ENCODE measurements at places on chromosomes 5 and 9.
A peak's percentile ranks its signal among the peaks of the same experiment; 100 is the strongest.

DNA sequence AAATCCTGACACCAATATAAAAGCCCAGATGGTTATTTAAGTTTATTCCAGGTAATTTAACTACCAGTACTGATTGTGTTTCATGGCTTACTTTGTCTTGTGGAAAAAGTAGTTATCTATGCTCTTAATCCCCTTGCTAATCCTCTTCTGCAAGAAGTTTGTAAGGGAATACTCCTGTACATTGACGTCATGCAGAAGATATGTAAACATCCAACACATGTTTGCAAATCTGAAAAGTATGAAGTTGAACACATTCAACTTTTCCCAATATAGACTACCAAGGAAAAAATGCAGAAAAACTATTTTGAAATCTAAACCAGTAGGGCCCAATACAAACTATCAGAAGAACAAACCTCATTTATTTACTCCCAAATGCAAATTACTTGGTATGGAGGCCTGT, 56.3 kb upstream of the ELL2 start:
- DNase-seq, result peak; percentile 17

- no peak for DNase-seq
These were observed 996 bp downstream of the NXNL2 start for GRCh38 chr9:88536023-88536324.

DNA sequence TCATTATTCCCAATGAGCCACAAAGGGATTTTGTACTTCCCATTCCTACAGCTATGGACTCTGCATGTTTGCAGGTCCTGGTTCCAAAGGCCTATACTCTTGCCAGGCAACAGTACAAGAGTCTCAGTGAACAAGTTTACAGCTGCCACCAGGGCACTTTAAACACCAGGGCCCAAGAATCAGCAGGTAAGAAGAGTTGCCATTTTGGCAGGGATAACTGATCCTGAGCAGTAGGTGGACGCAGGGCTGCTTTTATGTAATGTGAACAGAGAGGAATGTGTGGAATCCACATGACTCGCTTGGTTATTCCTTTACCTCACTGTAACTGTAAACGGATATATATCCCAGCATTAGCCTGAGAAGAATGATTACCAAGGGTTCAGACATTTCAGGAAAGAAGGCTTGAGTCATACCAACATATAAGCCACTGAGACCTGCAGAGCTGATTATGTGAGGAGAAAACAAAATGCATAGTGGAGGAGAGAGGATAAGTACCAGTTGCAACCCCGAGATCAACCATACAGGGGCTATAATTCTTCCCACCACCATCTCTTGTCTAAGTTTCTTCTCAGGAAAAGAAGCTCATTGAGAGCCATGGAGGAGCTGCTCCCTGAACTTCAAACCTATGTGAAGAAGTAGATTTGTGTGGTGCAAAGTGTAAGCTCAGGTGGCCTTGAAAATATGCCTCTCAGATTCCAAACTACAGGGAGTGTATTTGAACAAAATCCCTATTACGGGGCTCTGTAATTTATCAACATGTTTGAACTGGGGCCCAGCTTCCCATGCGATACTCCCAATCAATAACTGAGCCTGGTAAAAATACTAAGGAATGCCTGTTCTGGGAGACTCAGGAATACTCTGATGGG, 24.6 kb downstream of the RAPGEF6 start:
- DNase-seq, result no peak

- peak; percentile 7 for DNase-seq
These were observed 482 bp downstream of the CD14 start for GRCh38 chr5:140632366-140633020.

- no peak for DNase-seq
These were observed 9.5 kb downstream of the CXXC5 start for GRCh38 chr5:139657363-139658321.

GRCh38 chr9:89449261-89449671, 48.6 kb downstream of the SEMA4D start:
- no peak for DNase-seq

- DNase-seq, result no peak
These were observed 42.1 kb downstream of the ZNF366 start for GRCh38 chr5:72465066-72465465.

DNA sequence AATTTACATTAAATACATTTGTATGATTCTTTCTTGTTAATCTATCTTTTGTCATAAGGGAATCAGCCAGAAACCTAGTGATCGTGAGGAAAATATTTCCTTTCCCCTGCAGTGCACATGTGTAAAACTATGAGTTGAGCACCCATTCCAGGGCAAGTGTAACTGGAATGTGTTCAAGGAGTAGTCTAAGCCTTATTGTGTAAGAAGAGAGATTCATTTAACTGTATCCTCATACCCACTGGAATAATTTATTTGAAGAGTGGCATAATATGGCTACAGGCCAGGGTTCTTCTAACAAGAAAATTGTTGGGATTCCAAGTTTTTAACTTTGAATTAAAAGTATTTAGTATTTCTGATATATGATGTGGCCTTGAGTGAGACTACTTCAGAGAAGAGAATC, 1692.7 kb downstream of the EFNA5 start:
- DNase-seq, result no peak

GRCh38 chr5:90873033-90873517, 314.5 kb downstream of the ADGRV1 start:
- no peak for DNase-seq

GRCh38 chr5:139759219-139759721, 36.3 kb upstream of the PSD2 start:
- DNase-seq, result no peak

GRCh38 chr5:15496886-15497285, 3.1 kb upstream of the FBXL7 start:
- DNase-seq, result no peak

DNA sequence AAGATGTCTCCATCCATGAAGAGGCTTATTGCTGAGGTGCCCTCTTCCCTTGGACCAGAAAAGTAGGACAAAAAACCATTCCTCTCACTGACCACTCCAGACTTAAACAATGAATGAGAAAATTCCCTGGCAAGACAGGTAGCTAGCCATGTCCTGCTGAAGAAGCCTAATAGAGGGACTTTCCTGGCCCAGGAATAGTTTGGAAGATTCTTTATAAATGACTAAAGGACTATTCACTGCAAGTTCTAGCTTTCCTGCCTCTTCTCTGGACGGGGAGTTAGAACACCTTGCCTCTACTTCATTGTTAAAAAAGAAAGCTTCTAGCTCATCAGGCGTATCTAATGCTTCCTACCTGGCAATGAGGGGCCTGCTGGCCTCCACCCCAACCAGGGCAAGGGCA, 153.6 kb downstream of the NR3C1 start:
- DNase-seq, result no peak

DNA sequence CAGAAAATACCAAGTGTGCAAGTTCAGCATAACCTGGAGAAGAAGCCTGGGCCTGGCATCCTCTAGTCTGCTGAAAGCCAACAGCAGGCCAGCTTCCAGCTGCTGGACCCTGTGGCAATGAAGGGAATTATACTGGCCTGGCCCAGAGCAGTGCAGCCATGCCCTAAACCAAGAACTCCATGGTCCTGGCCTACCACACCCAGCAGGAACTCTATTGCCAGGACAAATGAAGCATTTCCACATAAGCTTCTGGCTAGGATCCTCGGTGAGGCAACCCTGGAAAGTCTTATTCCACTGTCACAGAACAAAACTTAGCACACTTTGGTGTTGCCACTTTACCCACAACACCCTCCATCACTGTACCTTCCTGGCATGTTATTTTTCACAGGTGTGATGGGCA, 35.5 kb downstream of the CDK5RAP2 start:
- DNase-seq, result no peak

GRCh38 chr5:2742921-2743679, 8.4 kb downstream of the IRX2 start:
- DNase-seq, result no peak

DNA sequence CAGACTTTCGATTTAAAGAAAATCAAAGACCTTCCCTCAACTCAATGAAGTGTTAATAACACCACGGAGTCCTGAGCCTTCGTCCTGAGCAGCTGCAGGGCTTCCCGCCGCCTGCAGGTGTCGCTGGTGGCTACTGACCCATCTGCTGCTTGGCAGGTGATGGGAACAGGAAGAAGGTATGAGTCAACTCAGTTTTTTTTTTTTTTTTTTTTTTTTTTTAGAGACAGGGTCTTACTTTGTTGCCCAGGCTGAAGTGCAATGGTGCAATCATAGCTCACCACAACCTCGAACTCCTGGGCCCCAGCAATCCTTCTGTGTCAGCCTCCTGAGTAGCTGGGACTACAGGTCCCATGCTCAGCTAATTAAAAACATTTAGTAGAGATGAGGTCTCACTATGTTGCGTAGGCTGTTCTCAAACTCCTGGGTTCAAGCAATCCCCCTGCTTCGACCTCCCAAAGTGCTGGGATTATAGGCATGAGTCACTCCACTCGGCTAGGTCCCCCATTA, 185.7 kb upstream of the IL12B start:
- DNase-seq, result peak; percentile 0

DNA sequence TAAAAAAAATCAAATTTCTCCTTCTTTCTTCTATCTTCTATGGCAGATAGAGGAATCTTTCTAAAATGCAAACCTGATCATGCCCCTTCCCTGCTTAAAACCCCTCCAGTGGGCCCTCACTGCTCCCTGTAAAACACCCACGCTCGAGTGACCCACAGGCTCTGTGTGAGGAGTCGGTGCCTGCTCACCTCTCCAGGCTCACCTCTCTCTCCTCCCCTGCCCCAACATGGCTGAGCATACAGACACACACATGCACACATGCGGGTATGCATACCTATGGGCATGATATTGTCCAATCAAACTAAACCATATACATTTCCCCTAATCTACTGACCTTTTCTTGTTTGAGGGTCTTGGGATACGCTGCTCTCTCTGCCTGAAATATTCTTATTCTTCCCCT, 40.8 kb upstream of the COL15A1 start:
- no peak for DNase-seq

DNA sequence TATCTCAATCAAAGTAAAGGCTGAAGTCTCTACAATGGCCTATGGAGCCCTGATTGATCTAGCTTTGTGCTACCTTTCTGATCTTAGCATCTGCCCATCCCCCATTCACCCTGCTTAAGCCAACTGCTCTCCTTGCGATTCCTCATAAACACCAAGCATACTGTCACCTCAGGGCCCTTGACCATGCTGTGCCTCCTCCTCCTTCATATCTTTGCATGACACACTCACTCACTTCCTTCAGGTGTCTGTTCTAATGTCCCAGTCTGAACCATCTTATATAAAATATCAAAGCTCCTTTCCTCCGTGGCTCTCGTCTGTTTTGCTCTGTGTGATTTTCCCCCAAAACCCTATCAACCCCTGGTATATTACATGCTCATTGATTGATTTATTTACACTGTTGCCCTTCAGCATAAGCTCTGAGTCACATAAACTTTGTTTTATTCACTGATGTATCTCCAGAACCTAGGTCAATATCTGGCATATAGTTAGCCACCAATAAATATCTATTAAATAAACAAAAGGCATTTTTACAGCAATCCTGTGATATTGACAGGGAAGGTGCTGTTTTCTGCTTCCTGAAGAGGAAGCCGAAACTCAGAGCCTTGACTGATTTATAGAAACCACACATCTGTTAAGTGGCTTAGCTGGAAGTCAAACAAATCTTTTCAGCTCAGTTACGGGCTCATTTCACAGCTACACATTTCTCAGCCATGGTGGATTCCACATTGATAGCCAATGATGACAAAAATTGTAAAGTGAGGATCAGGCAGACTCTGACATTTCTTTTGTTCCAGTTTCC, 103.6 kb downstream of the BOD1 start:
- no peak for DNase-seq

- no peak for DNase-seq
These were observed 58.0 kb downstream of the SLC22A5 start for GRCh38 chr5:132427281-132428146.

DNA sequence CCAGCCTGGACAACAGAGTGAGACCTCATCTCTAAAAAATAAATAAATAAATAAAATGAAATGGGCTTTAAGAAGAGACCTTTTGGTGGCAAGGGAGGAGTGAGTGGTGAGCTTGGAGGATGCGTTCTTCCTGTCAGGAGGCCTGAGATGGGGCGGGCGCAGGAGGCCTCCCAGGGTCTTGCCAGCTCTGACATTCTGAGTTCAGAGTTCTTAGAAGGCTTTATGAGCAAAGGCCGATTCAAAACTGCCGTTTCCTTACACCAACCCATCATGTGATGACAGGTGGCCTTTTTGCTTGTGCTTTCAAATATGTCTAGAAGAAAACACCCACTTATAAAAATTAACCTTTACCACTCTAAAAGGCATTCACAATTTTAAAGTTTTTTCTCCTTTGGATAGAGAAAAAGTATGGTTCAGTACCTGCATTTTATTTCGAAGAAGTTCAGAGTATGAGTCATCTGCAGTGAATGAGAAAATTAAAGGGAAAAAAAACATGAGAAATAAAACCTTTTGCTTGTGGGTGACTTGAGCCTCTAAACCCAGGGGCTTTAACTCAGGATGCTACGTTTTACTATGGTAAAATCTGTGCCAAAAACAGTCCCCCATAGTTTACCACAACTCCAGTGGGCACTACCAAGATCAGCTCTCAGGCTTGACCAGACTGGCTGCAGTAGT, 157.4 kb upstream of the OTULINL start:
- no peak for DNase-seq

DNA sequence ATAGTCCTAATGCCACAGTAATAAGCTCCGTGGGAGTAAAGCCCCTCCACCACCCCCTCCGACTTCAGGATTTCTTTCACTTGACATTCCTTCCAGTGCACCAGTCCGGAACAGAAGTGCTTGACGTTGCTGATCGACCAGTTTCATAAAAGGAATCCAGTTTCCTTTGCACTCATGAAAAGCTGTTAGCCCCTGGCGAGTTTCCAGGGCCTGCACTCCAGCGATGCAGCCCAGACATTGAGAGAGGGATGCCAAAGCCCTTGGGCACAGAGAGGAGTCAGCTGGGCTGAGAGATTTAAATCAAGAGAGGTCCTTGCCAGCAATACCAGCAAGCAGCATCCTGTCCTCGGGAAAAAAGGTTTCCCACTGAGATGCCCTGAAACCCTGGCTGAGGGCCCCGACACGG, 170.1 kb downstream of the GABBR2 start:
- peak; percentile 92 for DNase-seq

GRCh38 chr5:1390861-1391600, 46.1 kb upstream of the CLPTM1L start:
- DNase-seq, result no peak

- no peak for DNase-seq
These were observed 178.0 kb downstream of the ESM1 start for GRCh38 chr5:54807421-54807820.

DNA sequence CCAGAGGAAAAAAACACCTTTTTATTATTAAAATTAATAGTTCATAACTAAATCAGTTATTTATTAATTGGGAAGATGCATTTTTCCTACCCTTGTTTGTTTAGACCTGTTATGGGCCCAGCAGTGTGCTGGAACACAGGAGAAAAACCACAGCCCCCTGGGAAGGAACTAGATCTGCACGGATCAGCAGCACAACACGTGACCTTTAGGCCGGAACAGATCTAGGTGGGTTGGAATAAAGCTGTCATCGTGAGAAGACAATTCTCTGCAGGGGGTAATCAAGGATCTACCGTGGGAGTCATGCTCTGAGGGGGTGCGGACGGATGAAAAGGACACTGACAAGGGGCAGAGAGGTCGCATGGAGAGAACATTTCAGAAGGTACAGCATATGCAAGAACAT, 95.8 kb upstream of the SPATA31C2 start:
- DNase-seq, result no peak
